Vagina (tissue), 2 donors: ENCODE measurements at places on chromosomes 6 and 20.

- DNase-seq = no peak
Measured at GRCh38 chr6:2665146-2666070, 85.3 kb downstream of the MYLK4 start.

- DNase-seq = no peak
Measured at GRCh38 chr6:66930559-66931290, 1223.7 kb upstream of the EYS start.

GRCh38 chr6:159908535-159908934 lies 17.7 kb downstream of the MAS1 start:
- no peak for DNase-seq

GRCh38 chr6:143745166-143746133 lies 67.7 kb downstream of the PHACTR2 start:
- no peak for DNase-seq

DNA sequence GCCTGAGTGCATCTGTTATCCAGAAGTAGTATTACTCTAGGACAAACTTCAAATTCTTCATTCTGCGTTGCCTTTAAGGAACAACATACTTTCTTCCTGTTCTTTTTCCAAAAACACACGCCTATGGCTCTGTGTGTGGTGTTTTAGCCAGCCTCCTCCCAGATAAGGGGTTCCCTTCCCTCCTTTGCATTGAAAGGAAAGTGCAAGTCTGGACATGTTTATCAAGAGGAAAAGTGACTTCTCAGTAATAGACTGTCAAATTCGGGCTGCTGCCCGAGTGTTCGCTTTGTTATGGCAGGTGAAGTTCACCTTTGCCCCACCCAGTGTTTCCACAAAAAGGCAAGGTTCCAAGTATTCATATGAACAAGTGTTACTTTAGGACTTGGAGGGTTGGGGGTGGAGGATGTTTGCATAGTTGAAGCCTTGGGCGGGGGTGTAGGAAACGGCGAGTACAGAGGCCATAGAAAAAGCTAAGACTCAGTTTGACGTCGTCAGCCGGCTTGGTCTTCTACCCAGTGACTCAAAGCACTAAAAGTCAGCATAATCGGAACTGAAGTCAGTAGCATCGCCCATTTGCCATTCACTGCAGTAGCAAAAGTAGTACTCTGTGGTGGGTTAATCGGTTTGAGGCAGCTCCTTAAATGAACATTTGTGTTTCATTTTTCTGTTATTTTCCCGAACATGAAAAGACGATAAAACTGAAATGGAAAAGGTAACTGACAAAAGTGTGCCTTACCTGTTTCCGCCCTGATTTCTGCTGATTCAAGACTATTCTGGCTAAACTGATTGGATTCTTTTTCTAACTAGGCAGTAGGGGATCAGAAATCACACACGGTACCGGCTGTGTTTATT lies 12.5 kb downstream of the PRDM1 start:
- no peak for DNase-seq

GRCh38 chr20:11354846-11355245 lies 562.8 kb upstream of the BTBD3 start:
- no peak for DNase-seq

DNA sequence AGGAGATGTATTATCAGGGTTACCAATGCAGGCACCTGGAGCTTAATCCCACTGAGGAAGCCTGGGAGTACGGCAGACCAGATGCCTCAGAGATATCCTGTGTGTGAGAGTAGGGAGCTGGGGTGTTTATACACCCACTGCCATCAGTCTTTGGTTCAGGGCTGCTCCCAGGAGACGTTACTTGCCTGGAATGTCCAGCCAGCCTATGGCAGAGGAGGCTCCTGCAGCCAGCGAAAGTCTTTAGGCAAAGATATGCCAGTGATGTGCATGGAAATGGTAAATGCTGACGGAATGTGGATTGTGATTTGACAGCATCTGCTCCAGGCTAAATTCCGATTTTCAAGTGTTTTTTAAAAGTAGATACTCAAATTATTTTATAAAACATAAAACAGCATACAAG lies 282.0 kb downstream of the BTBD3 start:
- DNase-seq = no peak

GRCh38 chr6:84601366-84601765 lies 163.0 kb downstream of the TBX18 start:
- DNase-seq = no peak

DNA sequence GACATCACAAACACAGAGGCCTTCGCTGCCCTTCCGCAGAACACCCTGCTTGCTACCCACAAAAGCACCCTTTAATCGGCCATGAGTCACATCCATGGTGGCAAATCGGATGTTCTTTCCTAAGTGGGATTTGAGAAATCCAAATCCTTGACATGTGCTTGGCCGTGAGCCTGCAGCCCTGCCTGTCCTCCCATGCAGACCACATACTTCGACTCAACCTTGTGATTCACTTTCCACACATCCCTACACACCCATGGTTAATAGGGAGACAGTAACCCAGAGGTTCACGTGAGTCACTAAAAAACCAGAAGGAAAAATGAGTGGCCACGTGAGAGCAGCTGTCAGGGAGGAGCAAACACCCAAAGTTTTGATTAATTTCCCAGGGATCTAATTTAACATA lies 19.4 kb downstream of the RAMACL start:
- DNase-seq = no peak

GRCh38 chr6:166306378-166307081 lies 1.7 kb downstream of the PRR18 start:
- no peak for DNase-seq

DNA sequence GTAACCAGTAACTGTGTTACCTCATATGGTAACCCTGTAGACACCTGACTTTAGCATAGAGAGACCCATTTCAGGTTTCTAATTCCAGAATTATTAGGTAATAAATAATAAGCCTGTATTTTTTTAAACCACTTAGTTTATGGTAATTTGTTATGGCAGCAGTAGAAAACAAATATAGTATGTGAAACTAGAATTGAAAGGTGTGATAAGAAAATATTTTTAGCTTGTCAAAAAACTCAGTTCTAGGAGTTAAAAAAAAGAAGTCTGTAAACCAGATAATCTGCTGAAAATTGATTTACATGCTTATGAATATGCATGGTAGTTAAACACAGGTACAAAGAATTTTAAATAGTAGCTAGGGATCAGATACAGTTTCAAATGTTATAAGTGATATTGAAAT lies 695.0 kb upstream of the GJE1 start:
- no peak for DNase-seq

DNA sequence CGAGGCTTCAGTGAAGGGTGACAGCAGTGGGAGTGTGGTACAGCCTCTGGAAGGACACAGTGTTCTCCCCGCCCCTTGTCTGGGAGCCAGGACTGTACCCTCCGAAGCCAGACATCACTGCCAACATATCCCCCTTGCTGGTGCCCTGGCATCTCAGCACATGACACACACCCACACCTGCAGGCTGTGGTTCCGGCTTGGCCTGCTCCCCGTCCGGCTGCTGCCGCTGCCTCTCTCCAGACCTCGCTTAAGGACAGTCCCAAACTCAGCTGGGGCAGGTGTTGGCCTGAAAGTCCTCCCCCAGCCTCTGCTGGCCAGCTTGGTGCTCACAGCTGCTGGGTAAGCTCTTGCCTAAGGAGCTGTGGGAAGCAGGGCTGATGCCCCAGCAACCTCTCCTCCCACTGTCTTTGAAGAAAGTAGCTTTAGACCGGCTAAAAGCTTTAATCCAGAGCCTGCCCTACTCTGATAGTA lies 7.0 kb downstream of the EMILIN3 start:
- DNase-seq = no peak

DNA sequence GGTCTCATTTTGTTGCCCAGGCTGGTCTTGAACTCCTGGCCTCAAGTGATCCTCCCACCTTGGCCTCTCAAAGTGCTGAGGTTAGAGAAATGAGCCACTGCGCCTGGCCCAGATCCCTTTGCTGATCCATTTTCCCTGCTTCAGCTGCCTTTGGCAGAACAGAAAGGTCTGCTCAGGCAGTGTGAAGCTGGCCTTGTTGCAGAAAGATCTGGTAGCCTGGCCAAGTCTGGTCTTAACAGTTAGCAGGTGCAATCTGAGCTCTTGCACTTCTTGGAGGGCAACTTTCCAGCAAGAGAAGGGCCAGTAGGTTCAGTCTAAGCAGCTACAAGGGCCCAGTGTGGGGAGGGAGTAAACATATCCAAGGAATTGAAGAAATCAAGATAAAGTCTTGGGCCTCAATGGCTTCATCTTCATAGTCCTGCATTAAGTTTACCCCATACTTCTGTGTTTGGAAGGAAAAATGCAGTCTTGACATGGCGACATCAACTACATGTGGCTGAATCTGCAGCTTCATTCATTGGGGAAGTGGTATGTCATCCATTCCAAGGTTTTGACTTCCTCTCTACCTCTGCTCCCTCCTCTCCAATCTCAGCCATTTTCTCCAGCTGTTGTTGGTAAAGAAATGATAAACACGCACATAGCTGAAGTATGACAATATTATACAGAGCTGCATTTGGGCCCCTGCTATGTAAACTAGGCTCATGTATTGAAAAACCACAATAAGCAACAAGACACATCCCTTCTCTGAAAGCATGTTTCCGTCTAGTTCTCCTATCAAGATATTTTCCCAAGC lies 39.0 kb upstream of the NEDD9 start:
- peak; percentile 54 for DNase-seq

DNA sequence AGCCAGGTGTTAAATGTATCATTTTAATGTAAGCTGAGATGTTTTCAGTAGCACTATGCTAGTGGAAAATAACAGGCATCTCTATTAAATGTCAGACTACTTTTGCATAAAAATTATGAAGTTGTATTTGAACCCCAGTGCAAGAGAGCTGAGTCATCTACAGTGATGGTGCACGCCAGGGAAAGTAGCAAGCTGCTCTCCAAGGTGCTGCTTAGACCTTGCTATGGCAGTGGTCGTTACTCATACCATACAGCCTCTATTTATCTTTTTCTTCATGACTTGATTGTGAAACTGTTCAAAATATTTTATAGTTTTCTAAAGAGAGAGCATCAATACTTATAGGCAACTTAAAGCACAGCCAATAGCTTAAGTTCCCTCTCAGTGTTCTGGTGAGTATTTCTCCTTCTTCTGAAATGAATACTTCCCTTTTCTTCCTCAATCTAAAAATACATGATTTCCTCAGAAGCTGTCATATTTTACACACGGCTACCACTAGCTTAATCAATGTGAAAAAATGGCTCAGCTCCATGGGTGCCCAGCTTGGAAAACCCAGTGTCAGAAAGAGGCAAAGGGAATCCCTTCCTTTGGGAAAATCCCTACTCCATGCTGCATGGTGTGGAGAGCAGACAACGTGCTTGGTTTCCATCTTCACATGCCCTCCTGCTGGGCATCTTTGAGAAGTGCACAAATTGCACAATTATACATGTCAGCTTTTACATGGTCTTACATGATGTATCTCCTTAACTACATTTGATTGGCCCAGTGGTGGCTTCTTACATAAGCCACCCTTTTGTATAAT lies 105.6 kb downstream of the ELOVL4 start:
- no peak for DNase-seq

- no peak for DNase-seq
Measured at GRCh38 chr6:82511546-82511945, 147.9 kb downstream of the TPBG start.

GRCh38 chr20:20207872-20208271 lies 155.5 kb downstream of the CFAP61 start:
- no peak for DNase-seq

- no peak for DNase-seq
Measured at GRCh38 chr6:20458027-20458894, 56.6 kb downstream of the E2F3 start.

DNA sequence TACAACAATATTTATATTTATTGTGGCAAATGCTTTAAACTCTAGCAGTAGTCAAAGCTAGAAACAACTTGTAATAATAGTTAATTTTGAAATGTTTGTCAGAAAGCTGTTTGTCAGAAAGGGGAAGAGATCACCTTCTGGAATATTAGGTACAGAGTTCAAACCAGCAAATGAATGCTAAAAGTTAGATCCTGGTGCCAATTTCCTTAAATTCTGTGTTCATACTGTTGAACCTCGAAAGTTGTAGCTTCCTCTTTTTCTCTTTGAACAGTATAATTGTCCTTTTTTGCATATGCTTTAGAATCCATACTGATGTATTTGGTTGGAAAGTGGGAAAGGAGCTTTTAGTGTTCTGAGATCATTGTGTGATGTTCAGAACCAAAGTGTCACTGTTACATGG lies 22.4 kb downstream of the ITCH start:
- no peak for DNase-seq
